ENCODE measurements at places on chromosomes 7 and 10.
A peak's percentile ranks its signal among the peaks of the same experiment; 100 is the strongest.

DNA sequence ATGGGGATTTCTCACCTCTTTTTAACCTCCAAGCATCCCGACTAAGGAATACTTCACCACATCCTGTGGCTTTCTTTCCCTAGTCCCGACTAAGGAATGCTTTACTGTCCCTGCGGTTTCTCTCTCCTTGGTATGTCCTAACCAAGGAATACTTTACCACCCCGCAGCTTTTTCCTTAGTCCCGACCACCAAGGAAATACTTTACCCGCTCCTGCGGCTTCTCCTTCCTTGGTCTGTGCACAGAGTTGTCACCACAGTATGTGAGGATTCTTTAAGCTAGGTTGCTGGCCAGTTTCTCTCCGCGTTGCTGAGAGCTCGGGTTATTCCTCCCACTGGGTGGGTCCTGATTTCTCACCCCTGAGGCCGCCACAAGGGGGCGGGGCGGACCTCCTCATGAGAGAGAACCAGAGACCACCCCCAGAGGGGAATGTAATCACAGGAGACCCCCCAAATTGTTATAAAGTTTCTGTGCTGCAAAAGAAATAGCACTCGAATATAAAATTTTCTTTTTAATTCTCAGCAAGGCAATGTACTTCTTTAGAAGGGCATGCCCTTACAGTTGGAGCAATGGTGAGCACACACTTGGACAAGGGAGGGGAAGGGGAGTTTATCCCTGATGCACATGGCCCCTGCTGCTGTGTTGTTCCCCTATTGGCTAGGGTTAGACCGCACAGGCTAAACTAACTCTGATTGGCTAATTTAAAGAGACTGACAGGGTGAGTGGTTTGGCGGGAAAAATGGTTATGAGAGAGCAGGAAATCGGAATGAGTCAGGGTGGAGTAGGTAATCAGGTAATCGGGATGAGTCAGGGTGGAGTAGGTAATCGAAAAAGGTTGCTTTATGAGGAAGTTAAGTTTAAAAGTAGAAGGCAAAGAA, 12.8 kb downstream of the SUGCT start:
- no peak for DNase-seq

DNA sequence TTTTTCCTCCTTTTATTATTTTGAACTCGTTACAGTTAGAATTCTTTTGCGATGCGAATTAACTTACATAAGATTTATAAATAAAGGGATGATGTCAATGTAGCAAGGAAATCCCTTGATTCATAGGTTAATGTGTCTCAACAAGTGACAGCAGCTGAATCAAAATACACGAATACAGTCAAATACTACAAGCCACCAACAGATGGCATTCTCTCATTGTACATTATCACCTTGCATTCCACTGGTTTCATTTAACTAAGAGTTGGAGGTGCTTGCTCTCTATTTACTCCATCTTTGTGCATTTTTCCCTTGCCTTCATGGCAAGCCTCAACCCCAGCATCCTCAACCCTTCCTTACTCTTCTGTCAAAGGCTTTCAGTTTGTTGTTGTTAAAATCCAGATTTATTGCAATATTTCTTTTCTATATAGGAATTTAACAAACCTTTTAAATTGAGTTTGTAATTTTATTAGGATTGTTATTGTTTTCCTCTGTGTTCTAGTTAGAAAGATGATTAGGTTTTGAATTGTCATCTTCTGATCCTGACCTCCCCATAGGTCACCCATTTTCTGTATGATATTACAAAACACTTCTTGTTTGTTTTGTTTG, 78.3 kb downstream of the SLC25A40 start:
- DNase-seq, result no peak

DNA sequence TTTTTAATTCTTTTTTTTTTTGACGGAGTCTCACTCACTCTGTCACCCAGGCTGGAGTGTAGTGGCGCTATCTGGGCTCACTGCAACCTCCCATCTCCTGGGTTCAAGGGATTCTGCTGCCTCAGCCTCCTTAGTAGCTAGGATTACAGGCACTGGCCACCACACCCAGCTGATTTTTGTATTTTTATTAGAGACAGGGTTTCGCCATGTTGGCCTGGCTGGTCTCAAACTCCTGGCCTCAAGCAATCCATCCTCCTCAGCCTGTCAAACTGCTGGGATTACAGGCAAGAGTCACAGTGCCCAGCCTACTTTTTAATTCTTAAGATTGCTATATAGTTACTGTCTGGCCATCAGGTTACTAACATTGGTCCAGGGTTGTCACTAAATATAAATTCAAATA, 59.6 kb downstream of the ZNF277 start:
- DNase-seq, result no peak

DNA sequence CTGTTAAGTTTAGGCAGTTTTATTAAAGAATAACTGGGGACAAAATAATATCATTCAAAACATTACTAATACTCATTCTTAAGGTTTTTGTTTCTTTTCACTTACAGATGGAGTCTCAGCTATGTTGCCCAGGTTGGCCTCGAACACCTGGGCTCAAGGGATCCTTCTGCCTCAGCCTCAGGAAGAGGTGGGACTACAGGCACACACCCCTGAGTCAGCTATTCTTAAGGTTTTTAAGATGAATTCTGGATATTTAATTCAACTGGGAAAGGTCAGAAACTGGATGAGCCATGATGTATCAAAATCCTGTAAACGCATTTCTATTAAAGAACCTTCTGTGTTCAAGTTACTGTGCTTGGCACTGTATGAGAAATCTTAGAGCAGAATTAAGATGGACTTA, 3.5 kb downstream of the OAT start:
- DNase-seq, result no peak

DNA sequence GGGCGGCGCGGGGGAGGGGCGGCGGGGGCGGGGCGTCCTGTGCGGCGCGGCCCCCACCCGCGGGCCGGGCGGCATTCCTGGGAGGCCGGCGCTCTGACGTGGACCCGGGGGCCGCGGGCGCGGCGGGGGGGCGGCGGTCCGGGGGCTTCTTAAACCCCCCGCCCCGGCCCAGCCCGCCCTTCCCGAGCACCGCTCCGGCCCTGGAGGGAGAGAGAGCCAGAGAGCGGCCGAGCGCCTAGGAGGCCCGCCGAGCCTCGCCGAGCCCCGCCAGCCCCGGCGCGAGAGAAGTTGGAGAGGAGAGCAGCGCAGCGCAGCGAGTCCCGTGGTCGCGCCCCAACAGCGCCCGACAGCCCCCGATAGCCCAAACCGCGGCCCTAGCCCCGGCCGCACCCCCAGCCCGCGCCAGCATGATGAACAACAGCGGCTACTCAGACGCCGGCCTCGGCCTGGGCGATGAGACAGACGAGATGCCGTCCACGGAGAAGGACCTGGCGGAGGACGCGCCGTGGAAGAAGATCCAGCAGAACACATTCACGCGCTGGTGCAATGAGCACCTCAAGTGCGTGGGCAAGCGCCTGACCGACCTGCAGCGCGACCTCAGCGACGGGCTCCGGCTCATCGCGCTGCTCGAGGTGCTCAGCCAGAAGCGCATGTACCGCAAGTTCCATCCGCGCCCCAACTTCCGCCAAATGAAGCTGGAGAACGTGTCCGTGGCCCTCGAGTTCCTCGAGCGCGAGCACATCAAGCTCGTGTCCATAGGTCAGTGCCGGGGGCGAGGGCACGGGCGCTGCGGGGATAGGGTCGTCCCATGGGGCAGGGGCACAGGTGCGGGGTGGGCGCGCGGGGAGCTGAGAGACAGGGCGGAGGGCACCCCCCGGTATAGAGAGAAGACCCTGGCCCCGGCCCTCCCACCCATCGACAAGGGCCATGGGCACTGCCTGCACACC, at the start of gene FLNC:
Gene FLNC, plus strand, starts transcription at position 176 of the 947 bp plus-strand sequence. Its CDS starts 232 bp downstream, at position 408.
- DNase-seq, result peak; percentile 75

- no peak for DNase-seq
Observed at GRCh38 chr7:156590212-156590611, 50.4 kb upstream of the RNF32 start.

GRCh38 chr10:95516774-95517373, 44.3 kb downstream of the SORBS1 start:
- DNase-seq, result no peak

GRCh38 chr10:68330852-68331454, 911 bp upstream of the HNRNPH3 start:
- DNase-seq, result no peak

DNA sequence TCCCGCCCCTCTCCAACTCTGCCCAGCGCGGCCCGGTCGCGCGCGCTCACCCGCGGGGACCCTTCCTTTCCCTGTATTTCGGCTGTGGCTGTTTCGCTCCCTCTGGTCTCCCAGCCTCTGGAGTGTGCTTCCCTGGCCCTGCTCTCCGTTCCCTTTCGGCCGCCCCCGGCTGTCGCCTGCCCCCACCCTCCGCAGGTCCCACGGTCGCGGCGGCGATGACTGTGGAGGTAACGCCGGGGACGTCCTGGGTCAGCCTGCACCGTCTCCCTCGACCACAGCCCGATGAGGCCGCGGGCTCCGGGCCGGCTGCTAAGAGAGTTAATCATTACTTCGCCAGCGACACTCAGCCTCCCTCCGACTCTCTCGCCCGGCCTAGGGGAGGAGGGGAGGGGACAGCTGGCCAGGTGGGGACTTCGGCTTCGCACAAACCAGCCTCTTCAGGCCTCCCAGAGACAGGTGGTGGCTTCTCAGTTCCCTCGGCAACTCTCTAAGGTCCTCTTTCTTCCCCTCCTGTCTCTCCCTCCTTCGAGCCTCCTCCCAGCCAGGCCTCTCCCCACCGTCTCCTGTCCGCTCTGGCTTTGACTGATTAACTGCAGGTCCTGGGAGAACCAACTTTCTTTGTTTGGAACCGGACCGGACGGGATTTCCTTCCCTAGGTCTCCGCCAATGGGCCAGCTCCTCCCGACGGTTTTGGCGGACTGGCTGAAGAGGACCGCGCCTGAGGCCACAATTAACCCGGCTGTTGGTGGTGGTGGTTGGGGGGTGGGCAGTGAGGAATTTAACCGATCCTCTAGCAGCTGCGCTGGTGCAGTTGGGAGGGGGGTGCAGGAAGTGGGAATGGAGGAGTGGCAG, 5.6 kb upstream of the PAX2 start:
- DNase-seq, result no peak

- DNase-seq, result no peak
Observed at GRCh38 chr10:20622531-20623211, 274.4 kb downstream of the NEBL start.

- DNase-seq, result no peak
Observed at GRCh38 chr7:1752111-1752510, 82.0 kb downstream of the ELFN1 start.

All from activated CD8-positive, alpha-beta memory T cell treated with anti-CD3 and anti-CD28 coated beads for 24 hours (primary cell).